ENCODE measurements at places on chromosomes 6 and 20. TPM values are rescaled to one million over a fixed set of nuclear protein-coding genes. Genes with fewer than 3 reads are reported as not detected.

The CYP39A1 gene
- 10.6 TPM for total RNA-seq

- DNase-seq, result no peak
Observed at GRCh38 chr6:30793521-30794194, 49.3 kb upstream of the IER3 start.

DNA sequence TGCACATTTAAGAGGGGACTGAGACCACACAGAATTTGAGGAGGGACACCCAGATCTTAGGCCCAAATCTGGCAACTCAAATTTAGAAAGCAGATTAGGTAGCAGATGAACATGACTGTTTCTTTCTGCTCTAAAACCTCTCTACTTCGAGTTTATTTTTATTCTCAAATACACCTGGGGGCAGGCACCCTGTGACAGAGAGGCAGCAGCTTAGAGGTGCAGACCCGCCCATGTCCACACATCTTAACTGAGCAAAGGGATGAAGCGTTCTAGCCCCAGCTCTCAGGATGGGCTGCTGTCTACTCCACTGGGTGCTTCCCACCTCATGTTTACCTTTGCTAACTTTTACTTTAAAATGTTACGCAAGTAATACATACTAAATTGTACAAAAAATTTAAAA lies 125.0 kb downstream of the SLC23A2 start:
- no peak for DNase-seq

DNA sequence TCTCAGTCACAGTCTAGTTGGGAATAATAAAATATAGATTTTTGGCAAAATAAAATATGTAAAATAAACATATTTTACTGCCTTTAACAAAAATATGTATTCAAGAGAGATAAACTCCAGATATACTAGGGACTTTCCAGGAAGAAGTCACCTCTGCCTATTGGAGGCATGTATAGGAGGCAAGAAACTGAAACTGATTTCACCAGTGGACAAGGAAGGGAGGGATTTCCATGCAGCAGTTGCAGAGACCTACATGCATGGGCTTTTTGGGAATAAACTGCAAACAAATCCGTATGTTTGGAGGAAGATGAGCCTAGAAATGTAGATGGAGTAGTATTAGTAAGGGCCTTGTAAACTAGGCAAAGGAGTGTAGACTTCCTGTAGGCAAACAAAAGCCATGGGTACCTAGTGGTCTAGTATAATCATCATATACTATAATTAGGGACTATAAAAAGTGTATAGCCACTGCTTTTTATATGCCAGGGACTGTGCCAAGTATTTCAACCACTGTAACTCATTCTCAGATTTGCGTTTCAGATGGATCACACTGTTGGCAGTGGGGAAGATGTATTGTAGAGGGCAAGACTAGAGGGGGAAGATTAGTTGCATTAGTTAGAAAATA lies 38.9 kb downstream of the CD109 start:
- DNase-seq, result no peak

DNA sequence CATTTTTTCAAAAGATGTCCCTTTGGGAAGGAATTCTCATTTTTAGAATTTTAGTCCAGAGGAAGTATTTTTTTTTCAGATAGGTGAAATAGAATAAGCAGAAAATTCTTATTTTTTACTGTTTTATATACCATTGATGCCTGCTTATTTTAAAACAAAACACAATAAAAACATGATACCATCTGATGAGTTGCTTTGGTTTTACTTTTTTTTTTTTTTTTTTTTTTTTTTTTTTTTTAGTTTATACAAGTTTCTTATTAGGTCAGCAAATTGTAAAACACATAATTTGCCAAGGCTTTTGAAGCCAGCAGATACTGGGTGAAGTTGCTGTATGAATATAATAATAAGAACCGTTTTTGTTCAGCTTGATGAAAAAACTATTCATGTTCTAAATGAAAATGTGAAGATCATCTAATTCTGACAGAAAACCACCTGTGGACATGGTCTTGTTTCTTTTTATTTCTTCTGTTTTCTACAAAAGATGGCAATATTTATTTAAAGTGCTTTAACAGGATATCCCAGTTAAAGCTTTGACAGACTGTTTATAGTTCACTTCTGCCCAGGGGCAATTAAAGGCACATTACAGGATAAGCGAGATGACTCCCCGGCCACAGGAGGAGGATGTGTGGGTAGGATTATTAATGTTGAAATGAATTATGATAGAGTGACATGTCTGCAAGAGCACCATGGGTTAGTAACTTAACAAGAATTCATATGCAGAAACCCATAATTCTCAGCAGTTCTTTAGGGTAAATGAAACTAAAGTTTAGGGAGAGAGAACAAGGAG lies 31.1 kb downstream of the MYB start:
- no peak for DNase-seq

- DNase-seq, result no peak
Observed at GRCh38 chr6:150672800-150673199, 73.1 kb downstream of the PLEKHG1 start.

All from NCI-H460 (cell line).